ENCODE measurements at places on chromosomes 16 and 17.
A peak's percentile ranks its signal among the peaks of the same experiment; 100 is the strongest.

GRCh38 chr17:56502120-56502654 lies 91.3 kb upstream of the NOG start:
- no peak for DNase-seq

GRCh38 chr16:2838928-2839327 lies 8.8 kb downstream of the ZG16B start:
- DNase-seq = peak; percentile 56

- DNase-seq = no peak
Measured at GRCh38 chr16:88007321-88007731, 56.1 kb downstream of the BANP start.

- DNase-seq = no peak
Measured at GRCh38 chr17:6355196-6355595, 79.7 kb downstream of the AIPL1 start.

- no peak for DNase-seq
Measured at GRCh38 chr16:73420676-73421075, 372.7 kb upstream of the ZFHX3 start.

- no peak for DNase-seq
Measured at GRCh38 chr16:27483624-27484023, 66.1 kb downstream of the GTF3C1 start.

- no peak for DNase-seq
Measured at GRCh38 chr17:6079155-6079888, 9.1 kb downstream of the WSCD1 start.

DNA sequence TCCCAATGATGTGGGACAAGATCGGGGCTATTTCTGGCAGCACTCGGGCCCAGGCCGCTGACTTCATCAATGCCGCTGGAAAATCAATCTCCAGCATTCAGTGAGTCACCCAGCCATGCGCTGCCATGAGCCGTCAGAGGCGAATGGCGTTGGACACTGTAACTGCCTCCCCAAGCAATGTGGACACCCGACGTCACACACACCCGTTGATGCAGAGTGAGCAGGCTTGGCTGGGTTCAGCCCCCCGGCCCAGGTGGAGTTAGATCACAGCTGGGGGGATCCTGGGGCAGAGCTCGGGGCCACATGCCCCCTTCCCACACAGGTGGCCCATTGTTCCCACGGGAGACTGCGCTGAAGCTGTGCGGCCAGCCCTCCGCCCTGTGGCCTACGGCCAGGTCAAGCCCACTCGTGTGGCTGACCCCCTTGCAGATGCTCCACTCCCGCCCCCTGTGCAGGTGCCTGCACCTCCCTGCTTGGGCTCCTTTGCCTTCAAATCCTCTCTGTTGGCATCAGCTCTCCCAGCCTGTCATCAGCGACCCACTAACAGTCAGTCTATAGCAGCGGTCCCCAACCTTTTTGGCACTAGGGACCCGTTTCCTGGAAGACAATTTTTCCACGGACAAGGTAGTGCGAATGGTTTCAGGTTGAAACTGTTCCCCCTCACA lies 89.9 kb downstream of the TBC1D16 start:
- DNase-seq = no peak

- no peak for DNase-seq
Measured at GRCh38 chr17:28480799-28481571, 7.5 kb downstream of the SLC13A2 start.

DNA sequence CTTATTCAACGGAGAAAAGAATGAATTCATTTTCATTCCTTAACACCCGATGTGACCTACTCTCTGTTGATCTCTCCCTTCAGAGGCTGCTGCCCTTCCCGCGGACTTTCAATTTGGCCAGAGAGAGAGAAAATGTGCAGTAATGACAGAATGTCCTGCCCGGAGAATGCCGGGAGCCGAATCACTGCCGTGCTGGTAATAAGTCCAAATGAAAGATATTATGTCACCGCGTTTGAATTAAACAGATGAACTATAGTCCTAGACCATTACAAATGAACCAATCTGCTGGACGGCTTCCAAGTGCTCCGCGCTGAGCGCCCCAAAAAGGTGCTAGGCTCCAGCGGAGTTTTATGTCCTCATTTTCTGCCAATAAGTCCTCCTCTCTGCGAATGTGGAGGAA lies 14.7 kb upstream of the C16orf82 start:
- no peak for DNase-seq

DNA sequence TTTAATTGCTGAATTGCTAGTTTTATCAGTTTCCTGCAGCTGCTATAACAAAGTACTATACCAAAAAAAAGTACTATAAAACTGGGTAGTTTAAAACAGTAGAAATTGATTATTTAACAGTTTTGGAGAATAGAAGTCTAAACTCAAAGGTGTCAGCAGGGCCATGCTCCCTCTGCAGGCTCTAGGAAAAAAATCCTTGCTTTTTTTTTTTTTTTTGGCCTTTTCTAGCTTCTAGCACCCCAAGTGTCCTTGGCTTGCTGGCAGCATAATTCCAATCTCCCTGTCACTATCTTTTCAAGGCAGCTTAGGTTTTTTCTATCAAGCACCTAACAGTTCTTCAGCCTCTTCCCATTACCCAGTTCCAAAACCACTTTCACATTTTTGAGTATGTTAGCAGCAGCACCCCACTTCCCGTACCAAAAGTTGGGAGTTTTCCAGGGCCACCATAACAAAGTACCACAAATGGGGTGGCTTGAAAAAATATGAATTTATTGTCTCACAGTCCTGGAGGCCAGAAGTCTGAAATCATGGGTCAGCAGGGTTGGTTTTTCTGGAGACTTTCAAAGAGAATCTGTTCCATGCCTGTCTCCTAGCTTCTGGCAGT lies 37.4 kb downstream of the BPTF start:
- no peak for DNase-seq

DNA sequence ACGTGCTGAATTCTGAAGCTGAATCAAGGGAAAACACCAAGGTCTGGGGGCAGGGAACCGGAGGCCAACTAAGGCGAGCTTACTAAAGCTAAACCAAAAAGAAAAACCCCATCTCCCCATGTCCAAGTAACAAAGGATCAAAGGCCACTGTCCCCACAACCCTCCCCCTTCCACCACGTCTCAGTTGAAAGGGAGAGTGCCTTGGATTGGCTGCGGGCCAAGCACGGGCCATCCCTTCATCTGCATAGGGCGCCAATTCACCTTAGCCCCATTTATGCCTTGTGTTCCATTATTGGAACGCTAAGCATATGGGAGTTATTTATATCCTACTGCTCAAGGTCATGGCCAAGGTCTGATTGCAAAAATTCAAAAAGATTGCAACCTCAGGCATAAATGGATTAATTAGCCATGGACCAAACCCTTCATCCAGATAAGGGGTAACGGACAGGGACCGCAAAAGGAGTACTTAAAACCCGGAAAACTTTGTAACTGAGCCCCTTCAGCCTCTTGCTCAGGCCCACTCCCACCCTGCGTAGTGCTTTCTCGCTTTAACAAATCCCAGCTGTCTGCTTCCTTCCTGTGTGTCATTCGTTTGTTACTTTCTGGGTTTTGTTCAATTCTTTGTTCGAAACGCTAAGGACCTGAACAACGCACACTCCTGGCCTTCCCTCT lies 740 bp upstream of the ATP6V0D1 start:
- peak; percentile 52 for DNase-seq

DNA sequence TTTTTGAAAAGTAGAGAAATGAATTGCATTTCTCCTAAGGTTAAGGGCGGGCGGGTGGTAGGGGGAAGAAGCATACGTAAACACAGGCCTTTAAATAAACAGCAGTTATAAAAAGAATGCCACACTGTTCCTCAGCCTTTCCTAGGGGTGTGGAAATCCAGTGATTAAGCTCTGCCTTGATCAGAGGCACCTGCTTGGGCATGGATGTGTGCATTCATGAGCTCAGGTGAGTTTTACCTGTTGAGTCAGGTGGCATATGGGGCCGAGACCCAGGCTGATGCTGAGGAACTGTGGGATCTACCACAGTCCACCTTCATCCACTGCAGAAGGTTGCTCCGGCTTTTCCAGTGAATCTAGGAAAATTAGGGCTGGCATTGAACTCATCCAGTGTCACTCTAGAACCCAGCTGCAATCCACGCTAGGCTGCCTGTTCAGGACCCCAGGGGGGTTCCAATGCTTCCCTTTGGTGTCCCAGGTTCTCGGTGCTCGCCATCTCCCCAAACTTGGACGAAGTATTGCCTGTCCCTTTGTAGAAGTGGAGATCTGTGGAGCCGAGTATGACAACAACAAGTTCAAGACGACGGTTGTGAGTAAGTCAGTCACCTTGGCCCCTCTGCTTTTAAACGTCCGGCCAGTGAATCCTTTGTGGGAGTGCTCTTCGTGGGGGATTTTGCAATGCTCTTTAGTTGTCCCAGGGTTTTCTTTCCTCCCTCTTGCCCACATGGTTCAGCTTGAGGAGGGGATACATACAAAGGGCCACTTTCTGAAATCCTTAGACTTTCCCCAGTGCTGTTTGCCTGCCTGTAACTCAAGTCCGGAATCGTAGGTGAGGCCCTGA lies 72.7 kb downstream of the SDR42E1 start:
- no peak for DNase-seq

GRCh38 chr16:30184096-30184890 lies 891 bp downstream of the CORO1A start:
- DNase-seq = peak; percentile 65

GRCh38 chr17:19750835-19751234 lies 2.7 kb upstream of the ALDH3A1 start:
- no peak for DNase-seq

DNA sequence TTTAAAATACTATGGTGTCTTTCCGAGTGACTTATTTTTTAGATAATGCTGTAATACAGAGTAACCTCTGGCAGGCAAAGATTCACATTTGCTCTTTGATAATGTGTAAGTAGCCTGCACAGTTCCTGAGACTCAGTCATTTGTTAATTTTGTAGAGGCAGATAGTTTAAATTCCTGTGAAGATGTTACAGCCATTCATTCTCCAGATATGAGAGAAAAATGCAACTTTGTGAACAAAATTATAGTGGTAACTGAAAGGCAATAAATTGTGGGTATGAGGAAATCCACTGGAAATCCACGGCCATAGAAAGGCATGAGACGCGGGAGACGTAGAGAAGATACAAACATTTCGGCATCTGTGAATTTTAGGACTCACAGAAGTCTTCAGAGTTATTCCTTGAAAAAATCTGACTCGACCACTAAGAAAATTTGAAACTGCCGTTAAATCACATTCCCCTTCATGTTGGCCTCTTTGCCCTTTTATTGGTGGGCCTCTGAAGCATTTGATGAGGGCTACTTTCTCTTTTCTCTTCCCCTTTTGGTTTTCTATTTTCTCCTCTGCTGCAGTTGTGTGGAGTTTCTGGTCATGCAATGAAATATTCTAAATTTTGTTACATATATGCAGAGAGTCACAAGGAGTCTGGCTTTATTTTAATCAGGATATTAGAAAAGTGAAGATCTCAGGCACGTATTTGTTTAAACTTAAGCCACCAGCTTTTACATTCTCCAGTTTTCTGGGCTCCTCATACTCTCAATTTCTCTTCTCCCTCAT lies 18.8 kb downstream of the HS3ST3A1 start:
- no peak for DNase-seq

DNA sequence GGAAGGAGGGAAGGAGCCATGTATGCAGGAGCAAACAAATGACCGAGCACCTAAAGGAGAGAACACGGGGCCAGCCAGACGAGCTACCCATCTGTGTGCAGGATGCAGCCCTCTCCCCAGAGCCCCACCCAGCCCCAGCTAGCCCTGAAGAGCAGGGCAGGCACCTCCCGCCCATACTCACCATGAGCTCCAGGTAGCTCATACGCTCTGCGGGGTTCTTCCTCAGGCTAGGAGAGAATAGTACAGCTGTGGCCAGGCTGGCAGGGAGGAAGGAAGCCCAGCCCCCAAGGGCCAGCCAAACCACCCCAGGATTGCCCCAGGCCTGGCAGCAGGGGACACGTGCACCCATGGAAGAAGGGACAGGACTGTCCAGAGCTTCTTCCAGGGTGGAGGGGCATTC lies 81.9 kb downstream of the KCNJ18 start:
- DNase-seq = no peak

DNA sequence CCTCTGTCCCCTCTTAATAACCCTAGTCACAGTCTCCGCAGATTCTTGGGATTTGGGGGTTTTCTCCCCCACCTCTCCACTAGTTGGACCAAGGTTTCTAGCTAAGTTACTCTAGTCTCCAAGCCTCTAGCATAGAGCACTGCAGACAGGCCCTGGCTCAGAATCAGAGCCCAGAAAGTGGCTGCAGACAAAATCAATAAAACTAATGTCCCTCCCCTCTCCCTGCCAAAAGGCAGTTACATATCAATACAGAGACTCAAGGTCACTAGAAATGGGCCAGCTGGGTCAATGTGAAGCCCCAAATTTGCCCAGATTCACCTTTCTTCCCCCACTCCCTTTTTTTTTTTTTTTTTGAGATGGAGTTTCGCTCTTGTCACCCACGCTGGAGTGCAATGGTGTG lies 5.6 kb downstream of the CCL22 start:
- DNase-seq = no peak

- DNase-seq = no peak
Measured at GRCh38 chr17:72609501-72609900, 483.0 kb downstream of the SLC39A11 start.

GRCh38 chr17:63246344-63246743 lies 199.8 kb downstream of the CYB561 start:
- no peak for DNase-seq

DNA sequence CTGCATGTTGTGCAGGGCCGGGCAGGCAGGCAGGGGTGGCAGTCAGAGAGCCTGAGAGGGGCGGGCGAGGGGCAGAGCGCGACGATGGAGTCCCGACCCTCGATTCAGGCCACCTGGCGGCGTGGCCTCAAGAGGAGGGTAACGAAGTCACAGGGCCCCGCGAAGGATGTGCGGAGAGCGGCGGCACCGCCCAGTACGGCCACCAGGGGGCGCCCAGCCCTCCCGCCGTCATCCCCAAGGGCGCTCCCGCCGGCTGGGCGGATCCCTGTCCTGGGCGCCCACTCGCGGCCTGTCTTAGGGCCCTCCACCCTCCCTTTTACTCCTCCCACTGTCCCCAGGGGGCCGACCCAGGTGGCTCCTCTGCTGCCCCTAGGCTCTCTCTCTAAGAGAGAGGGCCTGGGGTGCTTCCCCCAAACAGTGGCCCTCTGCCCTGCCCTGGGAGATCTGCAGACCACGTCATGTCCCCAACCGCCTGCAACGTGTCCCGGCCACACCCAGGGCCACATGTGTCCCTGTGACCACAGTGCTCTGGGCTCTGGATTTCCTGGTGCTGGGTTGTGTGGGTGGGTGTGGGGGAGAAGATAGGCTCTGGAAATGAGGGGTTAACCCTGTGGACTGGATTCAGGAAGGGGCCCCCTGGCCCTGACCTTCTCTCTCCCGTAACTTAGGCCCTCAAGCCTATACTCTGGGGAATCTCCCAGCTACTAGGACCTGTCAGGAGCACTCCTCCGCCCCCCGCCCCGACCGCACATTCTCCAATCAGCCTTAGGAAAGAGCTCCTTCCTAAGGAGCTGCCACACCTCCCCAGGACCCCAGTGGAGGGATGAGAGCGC lies 5.9 kb downstream of the DPEP2 start:
- DNase-seq = peak; percentile 82

DNA sequence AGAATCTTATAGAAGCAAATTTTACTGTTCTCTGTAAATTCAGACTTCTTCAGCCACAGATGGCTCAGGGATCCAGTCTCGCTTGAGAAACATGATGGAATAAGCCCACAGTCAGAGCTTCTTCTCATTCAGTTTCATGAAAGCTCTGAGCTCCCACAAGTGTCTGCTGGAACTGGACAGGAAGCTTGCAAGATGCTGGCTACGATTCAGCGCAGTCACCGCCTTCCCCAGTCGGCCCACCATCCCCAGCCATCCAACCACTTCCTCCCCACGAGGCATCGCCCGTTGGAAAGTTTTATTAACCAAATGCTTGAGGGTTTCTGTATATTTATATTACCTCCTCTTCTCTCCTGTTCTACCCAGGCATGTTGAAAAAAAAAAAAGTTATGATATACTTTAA lies 171.7 kb downstream of the ZFHX3 start:
- no peak for DNase-seq

Measured in stimulated activated CD4-positive, alpha-beta T cell treated with anti-CD3 and anti-CD28 coated beads, Interleukin-4, amount 100 ng/mL, for 24 hours (primary cell).